ENCODE measurements at places on chromosomes 2 and 18. TPM values are rescaled to one million over a fixed set of nuclear protein-coding genes. Genes with fewer than 3 reads are reported as not detected.

DNA sequence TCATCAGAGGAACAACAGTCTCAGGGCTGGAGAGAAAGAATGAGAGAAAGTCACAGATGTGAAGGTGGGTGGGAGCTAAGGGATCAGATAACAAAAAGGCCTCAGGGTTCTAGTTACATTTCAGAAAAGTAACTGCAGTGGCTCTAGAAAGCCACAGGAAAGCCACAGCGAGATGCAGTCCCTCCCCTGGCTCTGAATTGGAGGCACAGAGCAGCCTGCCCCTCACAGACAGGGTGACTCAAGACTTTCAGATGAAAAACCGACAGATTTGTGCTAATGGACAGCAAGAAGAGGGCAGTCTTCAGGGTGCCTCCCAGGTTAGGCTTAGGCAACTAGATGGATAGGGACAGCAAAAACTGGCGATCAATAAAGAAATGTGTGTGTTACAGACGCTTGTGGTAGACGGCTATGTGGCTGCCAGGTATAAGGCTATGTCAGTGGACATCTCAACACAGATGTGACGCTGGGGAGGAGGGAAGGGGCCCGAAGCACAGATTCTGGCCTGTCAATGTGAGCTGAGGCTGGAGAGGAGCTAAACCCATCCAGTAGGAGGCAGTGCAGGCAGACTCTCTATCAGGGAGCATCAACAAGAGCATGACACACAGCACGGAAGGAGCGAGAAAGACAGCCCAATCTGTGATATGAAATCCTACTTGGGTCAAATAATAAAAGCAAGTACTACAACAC lies 26.2 kb downstream of the UNC50 start:
- no peak for ATAC-seq

DNA sequence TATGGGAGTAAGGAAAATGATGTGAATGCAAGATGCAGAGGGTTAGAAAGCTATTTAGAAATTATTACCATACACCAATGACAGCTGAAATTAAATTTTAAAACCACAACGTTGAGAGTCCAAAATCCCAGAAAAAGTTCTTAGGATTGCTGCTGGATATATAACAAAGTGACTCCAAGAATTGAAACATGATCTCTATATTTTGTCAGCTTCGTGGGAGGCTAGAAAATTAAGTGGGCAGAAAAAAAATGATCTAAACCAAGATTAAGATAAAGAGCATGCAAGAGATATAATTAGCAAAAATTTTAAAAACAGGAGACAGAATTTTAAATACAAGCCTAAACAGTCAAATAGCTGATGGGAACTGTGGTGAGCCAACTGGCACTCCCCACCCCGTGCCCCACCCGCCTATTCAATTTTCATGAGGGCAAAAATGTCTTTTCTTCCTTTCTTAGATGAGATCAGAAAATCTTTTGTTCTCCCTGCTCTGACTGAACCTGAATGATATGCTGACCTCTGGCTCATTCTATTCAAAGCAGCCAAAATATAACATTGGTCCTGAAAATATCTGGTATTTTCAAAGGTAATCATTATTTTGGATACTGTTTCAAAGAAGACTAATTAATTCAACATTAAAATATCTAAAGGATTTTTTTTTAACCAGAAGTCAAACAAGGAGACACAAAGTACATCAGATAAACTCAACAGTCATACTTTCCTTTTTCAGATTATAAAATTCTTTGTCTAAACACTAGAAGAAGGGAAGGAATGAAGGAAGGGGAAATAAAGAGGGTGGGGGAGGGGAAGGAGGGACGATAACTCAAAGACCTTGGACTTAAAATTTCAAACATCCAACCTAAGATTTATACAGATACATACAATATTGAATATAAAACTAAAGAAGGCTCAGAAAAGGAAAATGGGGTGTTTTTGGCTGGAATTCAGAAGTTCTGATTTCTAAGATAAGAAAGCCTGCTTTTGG lies 12.2 kb downstream of the KANSL3 start:
- ATAC-seq: peak; percentile 63

- no peak for ATAC-seq
Observed at GRCh38 chr2:181805228-181806038, 86.1 kb upstream of the ITPRID2 start.

DNA sequence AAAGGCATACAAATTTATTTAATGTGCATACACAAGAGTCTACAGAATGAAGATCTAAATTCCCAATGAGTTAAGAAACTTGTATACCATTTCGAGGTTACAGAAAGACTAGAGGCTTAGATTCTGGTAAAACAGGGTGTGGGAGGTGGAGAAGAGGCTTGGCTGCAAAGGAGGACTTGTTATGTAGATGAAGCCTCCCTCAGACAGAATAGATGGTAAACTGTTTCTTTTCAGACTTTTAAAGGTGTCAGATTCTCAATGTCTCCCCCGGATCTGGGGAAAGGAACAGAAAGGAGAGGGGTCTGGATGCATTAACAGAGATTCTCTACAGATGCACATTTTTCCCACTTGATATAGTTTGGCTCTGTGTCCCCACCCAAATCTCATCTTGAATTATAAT lies 126.0 kb downstream of the ST6GAL2 start:
- ATAC-seq: no peak

DNA sequence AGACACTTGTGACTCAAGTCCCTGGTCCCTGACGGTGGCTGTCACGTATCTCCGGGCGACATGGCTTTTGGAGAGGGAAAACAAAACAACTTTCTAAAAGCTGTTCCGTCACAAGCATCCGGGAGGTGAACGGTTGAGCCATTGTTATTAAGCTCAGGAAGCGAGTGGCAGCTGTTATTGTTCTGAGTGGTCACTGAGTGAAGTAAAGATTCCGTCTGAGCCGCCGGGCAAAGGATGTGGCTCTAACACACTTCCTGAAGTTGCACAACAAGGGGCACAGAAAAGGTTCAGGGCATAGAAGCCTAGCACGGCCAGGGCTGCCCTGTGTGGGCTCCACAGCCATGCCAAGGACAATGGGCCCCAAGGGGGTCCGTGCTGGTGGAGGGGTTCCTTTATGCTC lies 24.3 kb downstream of the INPP5D start:
- peak; percentile 52 for ATAC-seq

DNA sequence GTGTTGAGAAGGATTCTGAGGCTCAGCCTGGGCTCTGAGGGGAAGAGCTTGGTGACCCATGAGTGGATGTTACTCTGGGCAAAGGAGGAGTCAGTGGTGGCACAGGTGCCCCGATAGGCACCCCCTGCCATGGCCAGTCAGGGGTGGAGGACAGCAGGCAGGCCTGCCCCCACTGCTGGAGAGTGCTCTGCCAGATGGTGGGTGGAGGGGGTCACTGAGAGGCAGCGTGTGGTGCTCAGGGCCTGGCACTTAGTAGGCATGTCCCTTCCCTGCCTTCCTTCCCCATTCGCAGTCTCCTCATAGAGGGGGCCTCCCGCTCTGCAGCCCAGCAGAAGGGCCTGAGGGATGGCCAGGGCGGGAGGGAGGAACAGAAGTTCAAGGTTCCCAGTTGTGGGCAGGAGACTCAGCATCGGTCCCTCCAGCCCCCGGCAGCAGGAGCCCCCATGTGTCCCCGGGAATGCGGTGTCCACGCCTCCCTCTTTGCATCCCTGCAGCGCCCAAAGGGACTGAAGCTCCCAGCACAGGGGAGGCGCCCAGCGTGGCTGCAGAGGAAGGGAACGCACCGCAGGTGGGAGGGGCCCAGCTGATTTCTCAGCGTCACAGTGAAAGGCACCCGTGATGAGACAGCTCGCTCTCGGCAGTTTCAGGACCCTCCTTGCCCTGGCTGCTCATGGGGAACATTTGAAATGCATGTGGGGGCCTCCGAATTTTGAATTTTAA lies 5.7 kb upstream of the SNED1 start:
- ATAC-seq: no peak

- no peak for ATAC-seq
Observed at GRCh38 chr18:2588666-2589344, 17.4 kb downstream of the NDC80 start.

GRCh38 chr2:9954136-9954535 lies 2.6 kb downstream of the GRHL1 start:
- no peak for ATAC-seq

DNA sequence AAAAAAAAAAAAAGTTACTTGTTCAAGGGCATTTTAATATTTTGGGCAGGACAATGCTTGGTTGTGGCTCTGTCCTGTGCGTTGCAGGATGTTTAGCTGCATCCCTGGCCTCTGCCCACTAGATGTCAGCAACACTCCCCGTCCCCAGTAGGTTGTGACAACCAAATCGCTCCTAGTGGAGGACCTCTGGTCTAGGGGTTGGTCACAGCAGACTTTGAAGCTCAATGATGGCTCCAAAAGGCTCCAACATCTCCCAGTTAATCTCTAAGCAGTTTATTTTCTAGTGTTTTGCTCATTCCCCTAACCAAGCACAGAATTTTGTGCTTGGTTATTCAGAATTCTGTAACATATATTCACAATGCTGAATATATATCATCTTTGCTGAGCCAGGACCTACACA lies 67.0 kb downstream of the CHRNA1 start:
- ATAC-seq: peak; percentile 76

DNA sequence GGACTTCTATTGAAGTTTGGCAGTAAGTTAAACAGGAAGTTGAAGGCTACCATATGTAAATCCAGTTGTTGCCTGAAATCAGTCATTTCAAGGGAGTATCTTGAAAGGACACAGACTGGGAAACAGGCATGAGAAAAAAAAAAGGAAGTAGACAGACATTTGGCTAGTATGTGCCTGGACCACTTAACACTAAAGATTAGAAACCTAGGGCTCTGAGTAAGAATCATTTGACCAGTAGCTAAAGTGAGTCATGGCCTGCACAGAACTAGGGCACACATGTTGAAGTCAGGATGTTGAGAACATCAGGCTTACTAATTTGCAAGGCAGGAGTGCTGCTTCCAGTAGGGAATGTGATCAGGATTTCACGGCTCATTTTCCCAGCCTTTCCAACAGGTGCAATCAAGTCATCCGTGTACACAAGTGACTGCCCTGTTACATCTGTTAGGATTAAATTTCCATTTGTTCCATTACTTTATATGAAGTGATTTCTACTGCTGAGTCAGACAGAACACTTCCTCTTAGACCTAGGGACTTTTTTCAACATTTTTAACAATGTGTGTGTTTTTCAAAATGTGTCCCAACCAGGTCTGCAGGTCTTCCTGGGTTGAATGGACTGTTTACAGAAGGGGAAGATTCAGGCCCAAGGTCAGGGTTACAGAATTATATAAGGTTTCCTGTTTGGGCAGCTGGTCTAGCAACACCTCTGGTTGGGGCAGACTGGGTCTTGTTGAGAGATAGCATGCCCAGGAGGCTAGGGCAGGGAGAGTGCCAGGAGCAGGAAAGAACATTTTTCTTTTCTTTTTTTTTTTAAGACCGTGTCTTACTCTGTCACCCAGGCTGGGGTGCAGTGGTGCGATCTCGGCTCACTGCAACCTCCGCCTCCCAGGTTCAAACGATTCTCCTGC lies 145.6 kb downstream of the TGIF1 start:
- peak; percentile 67 for ATAC-seq

- no peak for ATAC-seq
Observed at GRCh38 chr2:56647997-56648396, 464.2 kb downstream of the CCDC85A start.

DNA sequence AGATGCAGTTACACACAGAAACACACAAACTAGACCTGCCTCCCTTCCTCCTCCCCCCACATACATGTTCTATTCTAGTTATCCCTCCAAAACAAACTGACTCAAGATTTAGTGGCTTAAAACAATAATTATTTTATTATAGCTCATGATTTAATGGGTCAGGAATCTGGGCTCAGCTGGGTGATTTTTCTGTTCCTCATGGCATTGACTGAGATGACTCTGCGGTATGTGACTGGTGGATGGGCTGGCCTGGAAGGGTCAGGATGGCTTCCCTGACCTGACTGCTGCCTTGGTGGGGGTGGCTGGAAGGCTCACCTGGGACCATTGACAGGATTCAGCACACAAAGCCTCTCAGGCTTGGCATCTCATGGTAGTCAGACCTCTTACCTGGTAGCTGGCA lies 33.7 kb upstream of the NTSR2 start:
- ATAC-seq: no peak

GRCh38 chr2:83063933-83064332 lies 1395.1 kb downstream of the SUCLG1 start:
- no peak for ATAC-seq

GRCh38 chr2:134089454-134089853 lies 164.4 kb upstream of the MGAT5 start:
- no peak for ATAC-seq

- ATAC-seq: no peak
Observed at GRCh38 chr2:63555931-63556330, 32.3 kb downstream of the WDPCP start.

- peak; percentile 56 for ATAC-seq
Observed at GRCh38 chr2:219457784-219458369, 23.2 kb downstream of the SPEG start.

- ATAC-seq: no peak
Observed at GRCh38 chr2:58913082-58913726, 672.1 kb upstream of the FANCL start.

DNA sequence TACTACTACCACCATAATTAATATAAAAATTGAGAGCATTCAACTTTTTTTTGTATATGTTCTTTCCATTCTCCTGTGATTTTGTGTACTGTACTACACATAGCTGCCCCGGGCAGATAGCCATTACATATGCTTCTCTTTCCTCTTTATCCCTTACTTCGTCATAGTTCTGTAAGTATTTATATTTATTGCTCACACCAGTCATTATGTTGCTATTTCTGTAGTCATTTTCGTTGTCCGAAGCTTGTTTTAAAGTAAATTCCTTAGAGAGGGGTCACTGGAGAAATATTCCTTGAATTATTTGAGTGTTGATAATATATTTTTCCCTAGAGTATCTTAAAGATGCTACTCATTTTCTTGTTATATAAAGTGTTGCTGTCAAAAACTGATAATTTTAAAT lies 144.0 kb downstream of the CLIP4 start:
- no peak for ATAC-seq

GRCh38 chr2:239003624-239004273 lies 155.9 kb downstream of the TWIST2 start:
- no peak for ATAC-seq

DNA sequence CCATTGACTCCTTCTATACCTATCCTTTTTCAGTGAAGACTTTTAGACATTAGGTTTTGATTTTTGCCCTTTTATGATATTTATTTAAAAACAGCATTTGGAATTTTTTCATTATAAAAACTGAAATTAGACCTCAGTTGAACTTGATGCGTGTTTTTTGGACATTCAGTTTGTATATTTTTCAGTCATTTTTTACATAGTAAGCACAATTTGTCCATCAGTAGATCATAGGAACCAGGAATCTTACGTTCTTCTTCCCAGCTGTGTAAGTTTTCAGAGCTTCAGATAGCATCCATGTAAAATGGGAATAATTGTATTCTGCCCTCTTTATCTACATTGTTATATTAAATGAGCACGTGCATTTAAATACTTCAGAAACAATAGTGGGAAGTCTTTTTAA lies 109.1 kb downstream of the WDSUB1 start:
- no peak for ATAC-seq

GRCh38 chr18:12849548-12849947 lies 34.5 kb downstream of the PTPN2 start:
- peak; percentile 82 for ATAC-seq

GRCh38 chr2:195532255-195532627 lies 124.8 kb upstream of the SLC39A10 start:
- ATAC-seq: no peak

The XDH gene
- total RNA-seq: 39.7 TPM

The EPHA4 gene
- total RNA-seq: 16.9 TPM

The MATN3 gene
- total RNA-seq: 0.56 TPM

The APLF gene
- 4.2 TPM for total RNA-seq

The DNAJC5G gene
- not detected for total RNA-seq

The COLEC11 gene
- total RNA-seq: not detected

The ERBB4 gene
- 0.12 TPM for total RNA-seq

The POTEI gene
- not detected for total RNA-seq

The FBXO48 gene
- 1.00 TPM for total RNA-seq

The CNTNAP5 gene
- not detected for total RNA-seq

The DPP4 gene
- total RNA-seq: 0.56 TPM

The LONRF2 gene
- total RNA-seq: 0.48 TPM

The NETO1 gene
- not detected for total RNA-seq

The CROCC2 gene
- 0.12 TPM for total RNA-seq
